Neural progenitor cell (in vitro differentiated cells): ENCODE measurements at places on chromosomes 13 and 19.

DNA sequence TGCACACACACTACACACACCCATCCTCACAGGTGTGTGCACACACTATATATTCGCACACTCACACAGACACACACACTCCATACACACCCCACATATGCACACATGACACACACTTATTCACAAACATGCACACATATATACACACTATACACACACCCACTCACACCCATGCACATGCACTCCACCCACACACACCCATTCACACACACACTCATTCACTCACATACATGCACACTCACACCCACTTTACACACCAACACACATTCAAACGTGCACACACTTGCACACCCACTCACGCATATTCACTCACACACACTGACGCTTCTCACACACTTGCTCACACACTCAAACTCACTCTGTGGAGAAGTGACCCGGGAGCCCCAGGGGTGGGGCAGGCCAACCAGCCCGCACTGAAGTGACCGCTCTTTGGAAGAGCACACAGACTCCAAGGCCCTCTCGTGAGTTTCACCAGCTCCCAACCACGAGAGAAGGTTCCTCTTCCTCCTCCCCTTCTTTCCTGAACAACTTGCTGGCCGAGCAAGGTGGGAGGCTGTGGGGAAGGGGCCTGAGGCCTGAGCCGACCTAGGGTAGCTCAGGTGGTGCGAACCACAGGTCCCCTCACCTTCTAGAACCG is 86.1 kb upstream of the TM9SF2 start:
- H3K36me3 ChIP-seq, result no peaks in the 10 kb centered on the region
- no peak overlapping the region for H3K4me3 ChIP-seq
- no peak overlapping the region for H3K27ac ChIP-seq

DNA sequence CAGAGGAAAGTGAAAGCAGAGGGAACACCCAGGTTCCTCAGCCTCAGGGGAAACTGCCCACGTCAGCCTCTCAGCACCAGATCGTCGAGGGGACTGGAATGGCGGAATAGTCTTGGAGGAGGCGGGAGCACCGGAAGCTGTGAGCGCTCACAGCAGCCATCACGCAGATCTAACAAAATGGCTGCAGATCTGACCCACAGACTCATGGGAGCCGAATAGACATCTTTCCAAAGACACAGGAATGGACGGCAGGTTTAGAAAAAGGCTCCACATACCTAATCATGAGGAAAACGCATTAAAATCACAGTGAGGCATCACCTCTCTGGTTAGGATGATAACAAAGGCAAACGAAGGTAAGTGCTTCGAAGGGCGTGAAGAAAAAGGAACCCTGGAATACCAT is 11.8 kb upstream of the LILRA2 start:
- H3K36me3 ChIP-seq, result no peaks in the 10 kb centered on the region
- no peak for DNase-seq
- H3K27ac ChIP-seq, result no peak overlapping the region
- H3K4me3 ChIP-seq, result no peak overlapping the region

- peaks cover 8% of the 10 kb centered on the region for H3K36me3 ChIP-seq
- H3K27ac ChIP-seq, result no peak overlapping the region
- no peak for DNase-seq
- H3K4me3 ChIP-seq, result no peak overlapping the region
- H3K27me3 ChIP-seq, result no peaks in the 10 kb centered on the region
- H3K4me1 ChIP-seq, result no peaks in the 10 kb centered on the region
Measured at GRCh38 chr19:48283908-48284307, 14.0 kb downstream of the ZNF114 start.

- H3K4me1 ChIP-seq, result no peaks in the 10 kb centered on the region
- no peaks in the 10 kb centered on the region for H3K27me3 ChIP-seq
- DNase-seq, result no peak
- no peaks in the 10 kb centered on the region for H3K36me3 ChIP-seq
- no peak overlapping the region for H3K27ac ChIP-seq
Measured at GRCh38 chr19:39372047-39372802, 18.7 kb downstream of the PAF1 start.

DNA sequence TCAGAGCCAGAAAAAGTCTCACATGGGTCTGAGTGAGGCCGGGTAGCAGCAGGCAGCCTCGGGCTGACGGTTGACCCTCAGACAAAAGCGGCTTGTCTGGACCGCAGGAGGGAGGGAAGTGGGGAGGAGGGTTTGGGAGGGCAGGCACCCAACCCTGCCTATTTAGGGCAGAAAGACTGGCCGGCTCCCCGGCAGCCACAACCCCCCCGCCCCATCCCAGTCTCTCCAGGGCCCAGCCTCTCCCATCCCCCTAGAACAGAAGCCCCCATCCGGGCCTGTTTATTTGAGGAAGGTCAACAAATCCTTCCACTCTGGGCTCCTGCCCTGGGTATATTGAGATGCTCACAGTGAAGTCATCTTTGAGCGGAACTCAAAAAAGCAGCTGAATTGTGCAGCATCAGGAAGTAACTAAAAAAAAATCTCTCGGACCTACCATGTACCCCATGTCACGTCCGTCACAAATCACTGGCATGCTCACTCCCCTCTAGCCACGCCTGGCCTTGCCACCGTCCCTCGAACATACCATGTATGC is 6.3 kb downstream of the DACT3 start:
- peaks cover 52% of the 10 kb centered on the region for H3K27me3 ChIP-seq
- H3K36me3 ChIP-seq, result no peaks in the 10 kb centered on the region
- H3K27ac ChIP-seq, result no peak overlapping the region
- peaks cover 21% of the 10 kb centered on the region for H3K4me1 ChIP-seq
- DNase-seq, result peak; percentile 70

DNA sequence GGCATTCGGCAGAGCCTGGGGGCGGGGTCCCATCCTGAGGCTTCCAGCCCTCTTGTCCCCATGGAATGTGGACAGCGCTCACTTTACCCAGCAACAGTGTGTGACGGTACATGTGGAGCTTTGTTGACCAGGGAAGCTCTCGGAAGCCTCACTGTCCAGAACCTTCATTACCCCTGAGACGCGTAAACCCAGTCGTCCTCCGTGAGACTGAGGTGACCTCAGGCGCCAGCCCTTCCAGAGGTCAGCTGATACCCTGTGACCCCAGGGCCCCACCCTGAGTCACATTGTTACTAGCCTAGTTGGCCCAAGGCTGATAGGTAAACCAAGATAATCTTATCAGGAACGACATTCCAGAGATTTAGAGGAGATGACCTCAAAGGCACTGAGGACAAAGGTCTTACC is 10.2 kb upstream of the TMEM160 start:
- no peaks in the 10 kb centered on the region for H3K27me3 ChIP-seq
- DNase-seq, result peak; percentile 77
- no peak overlapping the region for H3K4me3 ChIP-seq
- H3K27ac ChIP-seq, result no peak overlapping the region
- no peaks in the 10 kb centered on the region for H3K36me3 ChIP-seq

- H3K4me1 ChIP-seq, result no peaks in the 10 kb centered on the region
- no peak for DNase-seq
- no peaks in the 10 kb centered on the region for H3K27me3 ChIP-seq
- no peak overlapping the region for H3K27ac ChIP-seq
- no peaks in the 10 kb centered on the region for H3K36me3 ChIP-seq
Measured at GRCh38 chr19:10747271-10747670, 29.4 kb downstream of the DNM2 start.

DNA sequence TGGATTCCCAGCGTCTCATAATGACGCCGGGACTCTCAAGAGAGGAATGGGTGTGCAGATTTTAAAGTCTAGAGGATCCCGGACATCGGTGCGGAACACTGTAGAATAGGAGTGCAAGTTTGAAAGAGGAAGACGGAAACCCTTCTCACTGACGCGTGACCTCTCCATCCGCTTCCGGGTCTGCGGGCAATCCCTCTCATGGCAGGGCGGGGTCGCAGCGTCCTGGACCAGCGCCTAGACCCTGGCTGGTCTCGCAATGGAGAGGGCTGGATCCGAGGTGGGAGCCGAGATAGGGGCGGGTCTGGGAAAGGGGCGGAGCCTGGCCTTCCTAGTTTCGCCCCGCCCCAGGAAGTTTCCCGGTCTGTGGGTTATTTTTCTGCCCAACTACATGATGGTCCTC is 4.6 kb upstream of the ZNF845 start:
- no peaks in the 10 kb centered on the region for H3K4me1 ChIP-seq
- H3K4me3 ChIP-seq, result no peak overlapping the region
- no peak overlapping the region for H3K27ac ChIP-seq
- H3K27me3 ChIP-seq, result no peaks in the 10 kb centered on the region
- no peak for DNase-seq

- H3K4me1 ChIP-seq, result no peaks in the 10 kb centered on the region
- H3K27me3 ChIP-seq, result peaks cover 53% of the 10 kb centered on the region
- no peak overlapping the region for H3K27ac ChIP-seq
- H3K36me3 ChIP-seq, result no peaks in the 10 kb centered on the region
- no peak for DNase-seq
Measured at GRCh38 chr13:33352526-33352925, 67.0 kb upstream of the STARD13 start.

- no peaks in the 10 kb centered on the region for H3K36me3 ChIP-seq
- no peak overlapping the region for H3K4me3 ChIP-seq
- no peak for DNase-seq
- H3K4me1 ChIP-seq, result peaks cover 19% of the 10 kb centered on the region
Measured at GRCh38 chr13:99057310-99057975, 79.6 kb upstream of the DOCK9 start.

GRCh38 chr13:50780201-50781015 is 63.1 kb downstream of the DLEU7 start:
- H3K4me3 ChIP-seq, result no peak overlapping the region
- DNase-seq, result no peak
- H3K27ac ChIP-seq, result no peak overlapping the region
